CD4-positive, alpha-beta T cell treated with Interleukin-21 for 1 hour (primary cell): ENCODE measurements at places on chromosomes 2 and 18.

- DNase-seq, result no peak
These were observed 159.1 kb downstream of the FMNL2 start for GRCh38 chr2:152493945-152494528.

- no peak for DNase-seq
These were observed 137.2 kb upstream of the CXCR4 start for GRCh38 chr2:136255127-136255526.

- peak; percentile 59 for DNase-seq
These were observed 76.0 kb downstream of the EMX1 start for GRCh38 chr2:72993147-72993932.

DNA sequence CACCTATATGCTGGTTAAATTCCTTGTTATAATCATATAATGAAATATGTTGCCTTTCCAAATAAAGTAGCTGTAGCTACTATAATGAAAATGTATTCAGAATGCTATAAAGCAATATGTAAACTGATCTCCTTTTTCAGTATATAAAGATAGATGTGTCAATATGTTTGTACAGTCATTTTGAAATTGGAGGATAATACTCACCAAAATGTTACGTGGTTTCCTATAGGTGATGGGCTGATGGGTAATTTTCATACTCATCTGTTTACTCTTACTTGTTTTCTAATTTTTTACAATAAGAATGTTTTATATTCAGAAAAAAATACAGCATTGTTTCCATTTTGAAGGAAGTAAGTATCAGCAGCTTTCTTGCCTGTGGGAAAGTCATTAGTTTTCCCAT is 70.2 kb downstream of the PRKRA start:
- DNase-seq, result no peak

GRCh38 chr18:64099244-64099643 is 49.6 kb downstream of the LINC00305 start:
- DNase-seq, result no peak
